ENCODE measurements at places on chromosomes 13 and 19. TPM values are rescaled to one million over a fixed set of nuclear protein-coding genes. Genes with fewer than 3 reads are reported as not detected.

Gene CRYL1
- 29.7 TPM for total RNA-seq

Gene KLK2
- total RNA-seq = not detected

Gene C1QTNF9
- not detected for total RNA-seq

Gene TYROBP
- total RNA-seq = not detected

Gene IGFL2
- total RNA-seq = 3.7 TPM

Gene SMIM17
- total RNA-seq = 2.1 TPM

Gene ZNF429
- total RNA-seq = 20.4 TPM

Gene GRK1
- total RNA-seq = 0.41 TPM

Gene HNRNPA1L2
- total RNA-seq = 18.1 TPM

Gene OSCAR
- total RNA-seq = not detected

Gene ZNF493
- total RNA-seq = 42.1 TPM

Gene ZNF283
- 20.4 TPM for total RNA-seq

Gene RNF225
- total RNA-seq = 1.3 TPM

Gene ATP4B
- total RNA-seq = not detected

Gene C13orf42
- not detected for total RNA-seq

Gene MAST1
- total RNA-seq = 5.8 TPM

Gene HSH2D
- 0.38 TPM for total RNA-seq

Gene PTGIR
- total RNA-seq = 5.0 TPM

Gene CLEC17A
- total RNA-seq = not detected

Gene NCR1
- total RNA-seq = not detected

Gene SLC10A2
- not detected for total RNA-seq

Gene SERPINE3
- total RNA-seq = 0.31 TPM

Gene PTPRH
- total RNA-seq = 10.7 TPM
